ENCODE measurements at places on chromosomes 1 and 21.

- DNase-seq: no peak
Measured at GRCh38 chr1:208538587-208538986, 294.4 kb upstream of the PLXNA2 start.

DNA sequence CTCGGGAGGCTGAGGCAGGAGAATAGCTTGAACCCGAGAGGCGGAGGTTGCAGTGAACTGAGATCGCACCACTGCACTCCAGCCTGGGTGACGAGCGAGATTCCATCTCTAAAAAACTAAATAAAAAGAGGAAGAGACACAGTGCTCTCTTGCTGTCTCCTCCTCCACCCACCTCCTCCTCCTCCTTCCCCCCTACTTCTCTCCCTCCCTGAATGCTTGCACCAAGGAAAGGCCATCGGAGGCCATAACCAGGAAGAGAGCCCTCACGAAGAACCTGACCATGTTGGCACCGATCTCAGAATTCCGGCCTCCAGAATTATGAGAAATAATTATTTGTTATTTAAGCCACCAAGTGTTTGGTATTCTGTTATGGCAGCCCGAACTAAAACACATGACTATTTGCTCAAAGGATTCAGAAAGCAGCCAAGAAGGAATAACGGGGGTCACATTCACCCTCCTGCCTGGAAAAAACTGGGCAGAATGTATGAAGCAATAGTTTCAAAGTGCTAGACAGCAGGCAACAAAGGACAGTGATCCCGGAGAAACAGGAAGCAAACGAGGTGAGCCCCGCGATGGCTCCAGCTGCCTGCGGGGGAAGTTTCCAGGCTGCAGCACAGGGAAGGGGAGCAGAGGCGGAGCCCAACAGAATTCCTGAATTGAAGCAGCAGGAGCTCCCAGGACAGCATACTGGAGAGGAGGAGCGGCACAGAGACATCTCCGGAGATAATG is 35.8 kb downstream of the LDLRAD1 start:
- DNase-seq: peak; percentile 52

- no peak for DNase-seq
Measured at GRCh38 chr1:111615870-111616715, 3.5 kb upstream of the RAP1A start.

GRCh38 chr1:166330096-166330495 is 163.3 kb upstream of the FAM78B start:
- DNase-seq: no peak

- no peak for DNase-seq
Measured at GRCh38 chr1:20158358-20159070, 19.4 kb downstream of the PLA2G2F start.

DNA sequence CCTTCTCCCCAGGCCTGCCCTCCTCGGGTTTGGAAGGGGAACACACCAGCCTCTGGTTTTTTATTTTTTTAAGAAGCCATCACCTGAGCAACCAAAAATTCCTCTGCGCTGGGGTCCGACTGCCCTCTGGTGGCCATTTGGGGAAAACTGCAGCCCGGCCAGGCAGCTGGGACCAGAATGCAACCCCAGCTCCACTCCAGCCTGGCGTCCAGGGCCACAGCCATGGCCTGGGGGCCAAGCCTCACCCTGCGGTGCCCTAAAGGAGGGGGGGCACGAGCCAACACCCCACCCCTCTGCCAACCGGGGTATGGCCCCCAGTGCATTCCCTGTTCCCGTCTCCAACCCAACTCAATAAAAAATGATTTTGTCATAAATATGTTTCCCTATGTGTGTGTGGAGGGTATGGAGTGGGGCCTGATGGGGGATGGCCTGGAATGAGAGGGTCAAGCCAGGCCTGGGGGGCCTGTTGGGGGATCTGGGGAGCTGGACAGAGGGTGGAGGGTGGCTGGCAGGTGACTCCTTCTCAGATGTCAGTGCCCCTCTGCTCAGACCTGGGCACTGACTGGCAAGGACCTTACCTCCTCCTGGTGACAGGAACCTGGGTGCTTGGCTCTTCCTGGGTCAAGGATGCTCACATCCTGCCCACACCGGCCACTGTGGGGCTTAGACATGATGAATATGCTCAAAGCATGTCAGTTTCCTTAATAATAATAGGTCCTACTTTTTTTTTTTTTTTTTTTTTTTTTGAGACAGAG is 3.2 kb downstream of the GPR3 start:
- peak; percentile 35 for DNase-seq

DNA sequence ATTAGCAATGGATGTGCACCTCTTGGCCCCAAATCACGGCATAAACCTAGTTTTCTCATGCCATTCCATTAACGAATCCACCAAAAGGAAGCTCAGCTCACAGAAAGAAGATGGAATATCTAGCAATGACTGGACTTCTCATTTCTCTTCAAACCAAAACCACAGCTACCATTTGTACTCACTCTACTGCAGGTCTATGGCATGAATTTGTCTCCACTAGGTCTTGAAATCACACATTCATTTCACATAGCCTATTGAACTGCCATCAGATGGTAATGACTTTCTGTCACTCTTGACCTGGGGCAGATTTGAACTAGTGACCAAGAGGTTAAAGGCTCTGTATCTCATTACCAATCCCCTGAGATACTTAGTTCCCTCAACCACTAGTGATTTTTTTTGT is 382.7 kb downstream of the DPYD start:
- DNase-seq: no peak

GRCh38 chr21:31558189-31558961 is 101.1 kb upstream of the SOD1 start:
- DNase-seq: peak; percentile 15

DNA sequence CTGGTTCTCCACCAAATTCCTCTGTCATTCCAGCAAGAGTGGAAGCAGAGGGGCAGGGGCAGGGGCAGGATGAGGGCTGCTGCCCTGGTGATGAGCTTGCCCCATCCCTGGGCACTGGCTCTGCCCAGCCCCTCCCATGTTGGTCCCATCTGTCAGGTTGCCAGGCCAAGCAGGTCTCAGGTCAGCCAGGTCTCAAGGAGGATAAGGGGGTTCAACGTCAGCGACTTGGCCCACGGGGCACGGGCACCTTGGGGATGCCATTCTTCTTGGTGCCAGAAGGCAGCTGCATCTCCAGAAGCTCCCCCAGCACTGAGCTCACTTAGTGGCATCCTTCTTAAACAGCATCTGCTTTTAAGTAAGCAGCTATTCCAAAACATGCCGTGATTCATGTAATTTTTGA is 133.1 kb downstream of the AJAP1 start:
- no peak for DNase-seq

- peak; percentile 32 for DNase-seq
Measured at GRCh38 chr1:189431447-189431846, 1046.2 kb downstream of the BRINP3 start.

- peak; percentile 14 for DNase-seq
Measured at GRCh38 chr21:41663805-41664788, 102.8 kb downstream of the RIPK4 start.

GRCh38 chr1:36851595-36851994 is 182.7 kb downstream of the GRIK3 start:
- DNase-seq: no peak

GRCh38 chr1:156406251-156406650 is 37.2 kb downstream of the RHBG start:
- no peak for DNase-seq

GRCh38 chr1:62318756-62319544 is at the start of gene KANK4:
TSS of gene KANK4 (minus strand) at chr1:62319434. CDS start at chr1:62281564, 37,870 bp downstream.
- DNase-seq: no peak

DNA sequence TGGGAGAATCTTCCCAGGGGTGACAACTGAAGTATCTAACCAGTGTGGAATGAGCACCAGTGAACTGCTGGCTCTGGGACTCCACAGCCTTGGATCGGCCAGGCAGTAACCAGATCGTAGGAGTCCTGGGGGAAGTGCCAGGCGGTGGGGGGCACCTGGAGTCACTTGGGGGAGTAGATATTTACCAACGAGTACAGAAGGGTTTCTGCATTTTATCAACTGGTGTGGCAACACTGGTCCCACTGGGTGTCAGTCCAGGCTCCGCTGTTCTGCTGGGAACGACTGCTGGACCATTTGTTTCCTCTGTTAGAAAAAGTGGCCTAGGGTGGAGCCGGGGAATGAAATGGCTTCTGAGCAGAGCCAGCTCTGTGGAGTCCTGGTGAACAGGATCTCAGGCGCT is 14.4 kb downstream of the HEYL start:
- DNase-seq: no peak

DNA sequence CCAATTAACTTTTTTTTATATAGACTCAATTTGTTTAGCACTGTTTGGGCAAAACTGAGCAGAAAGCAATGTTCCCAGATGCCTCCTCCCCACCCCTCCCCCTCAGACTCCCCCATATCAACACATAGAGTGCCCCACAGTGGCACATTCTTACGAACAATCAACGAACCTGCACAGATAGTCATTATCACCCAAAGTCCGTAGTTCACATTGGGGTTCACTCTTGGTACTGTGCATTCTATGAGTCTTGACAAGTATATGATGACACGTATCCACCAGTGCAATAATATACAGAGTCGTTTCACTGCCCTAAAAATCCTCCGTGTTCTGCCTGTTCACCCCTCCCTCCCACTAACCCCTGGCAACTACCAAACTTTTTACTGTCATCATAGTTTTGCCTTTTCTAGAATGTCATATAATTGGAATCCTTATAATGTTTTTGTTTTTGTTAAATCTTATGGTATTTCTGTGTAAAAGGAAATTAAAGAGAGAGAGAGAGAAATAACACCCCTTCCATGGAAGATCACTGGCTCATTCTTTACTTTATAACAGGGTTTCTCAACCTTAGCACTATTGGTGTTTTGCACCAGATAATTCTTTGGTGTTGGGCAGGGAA is 37.2 kb upstream of the HNRNPU start:
- no peak for DNase-seq

DNA sequence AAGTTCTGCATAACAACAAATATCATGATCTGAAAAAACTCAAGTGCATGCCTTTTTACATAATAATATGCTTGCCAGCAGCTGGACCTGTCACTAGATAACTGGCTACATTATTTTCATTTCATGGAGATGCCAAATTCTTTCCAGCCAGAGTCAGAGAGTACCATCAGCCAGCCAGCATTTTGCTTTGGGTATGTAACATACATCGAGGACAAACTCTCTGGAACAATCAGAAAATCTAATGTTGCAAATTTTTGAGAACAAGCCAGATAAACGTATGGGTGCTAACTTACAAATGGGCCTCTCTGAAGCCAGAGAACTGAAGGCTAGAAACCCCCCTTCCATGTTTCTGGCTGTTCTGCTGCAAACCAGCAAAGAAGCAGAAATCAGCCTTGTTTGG is 76.3 kb upstream of the BACE2 start:
- no peak for DNase-seq

DNA sequence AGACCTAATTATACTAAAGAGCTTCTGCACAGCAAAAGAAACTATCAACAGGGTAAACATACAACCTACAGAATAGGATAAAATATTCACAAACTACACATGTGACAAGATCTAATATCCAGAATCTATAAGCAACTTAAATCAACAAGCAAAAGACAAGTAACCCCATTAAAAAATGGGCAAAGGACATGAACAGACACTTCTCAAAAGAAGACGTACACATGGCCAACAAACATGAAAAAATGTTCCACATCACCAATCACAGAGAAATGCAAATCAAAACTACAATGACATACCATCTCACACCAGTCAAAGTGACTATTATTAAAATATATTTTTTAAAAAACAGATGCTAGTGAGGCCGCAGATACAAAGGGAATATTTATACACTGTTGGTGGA is 99.8 kb downstream of the FAF1 start:
- DNase-seq: no peak

- DNase-seq: no peak
Measured at GRCh38 chr1:179924268-179924667, 30.3 kb upstream of the CEP350 start.

- no peak for DNase-seq
Measured at GRCh38 chr21:21158376-21158918, 160.2 kb downstream of the NCAM2 start.

- DNase-seq: peak; percentile 9
Measured at GRCh38 chr1:244963231-244963826, 99.0 kb upstream of the HNRNPU start.

DNA sequence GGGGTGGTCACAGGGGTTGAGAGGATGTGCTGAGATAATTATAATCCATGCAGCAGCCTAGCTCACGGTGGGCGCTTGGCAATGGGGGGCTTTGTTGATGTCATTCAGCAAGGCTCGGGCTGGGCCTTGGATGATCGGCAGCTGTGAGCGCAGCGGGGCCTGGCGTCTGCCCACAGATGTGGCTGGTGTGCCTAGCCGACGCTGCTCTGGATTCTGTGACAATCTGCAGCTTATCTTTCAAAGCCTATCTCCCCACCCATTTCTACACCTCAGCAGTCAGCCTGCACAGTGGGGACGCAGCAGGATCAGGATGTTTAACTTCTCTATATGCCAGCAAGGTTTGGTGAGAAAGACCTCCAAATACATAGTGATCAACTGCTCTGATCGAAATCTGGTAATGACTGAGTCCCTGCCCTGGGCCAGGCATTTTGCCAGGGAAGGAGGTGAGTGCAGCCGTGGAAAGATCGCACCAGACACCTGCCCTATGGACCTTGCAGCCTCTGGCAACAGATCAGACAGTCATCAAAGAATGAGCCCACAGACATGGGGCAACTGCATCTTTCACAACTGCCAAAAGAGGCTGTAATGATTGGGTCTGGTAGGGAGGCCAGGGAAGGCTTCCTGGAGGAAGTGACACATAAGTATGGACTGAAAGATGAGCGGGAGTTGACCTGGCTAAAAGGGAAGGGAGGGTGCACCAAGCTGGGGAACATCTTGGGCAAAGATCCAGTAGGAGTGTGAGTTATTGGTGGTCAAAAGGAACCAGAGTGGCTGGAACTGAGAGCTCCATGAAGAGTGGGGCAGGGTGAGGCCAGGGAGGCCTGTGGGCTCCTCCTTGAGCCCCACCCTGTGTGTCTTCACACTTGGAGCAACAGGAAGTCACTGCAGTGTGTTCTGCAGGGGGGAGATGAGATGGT is 35.3 kb downstream of the EPHB2 start:
- DNase-seq: peak; percentile 85

- DNase-seq: no peak
Measured at GRCh38 chr1:221925947-221926346, 184.1 kb upstream of the DUSP10 start.

- no peak for DNase-seq
Measured at GRCh38 chr1:74423471-74423870, 88.9 kb downstream of the LRRC53 start.

DNA sequence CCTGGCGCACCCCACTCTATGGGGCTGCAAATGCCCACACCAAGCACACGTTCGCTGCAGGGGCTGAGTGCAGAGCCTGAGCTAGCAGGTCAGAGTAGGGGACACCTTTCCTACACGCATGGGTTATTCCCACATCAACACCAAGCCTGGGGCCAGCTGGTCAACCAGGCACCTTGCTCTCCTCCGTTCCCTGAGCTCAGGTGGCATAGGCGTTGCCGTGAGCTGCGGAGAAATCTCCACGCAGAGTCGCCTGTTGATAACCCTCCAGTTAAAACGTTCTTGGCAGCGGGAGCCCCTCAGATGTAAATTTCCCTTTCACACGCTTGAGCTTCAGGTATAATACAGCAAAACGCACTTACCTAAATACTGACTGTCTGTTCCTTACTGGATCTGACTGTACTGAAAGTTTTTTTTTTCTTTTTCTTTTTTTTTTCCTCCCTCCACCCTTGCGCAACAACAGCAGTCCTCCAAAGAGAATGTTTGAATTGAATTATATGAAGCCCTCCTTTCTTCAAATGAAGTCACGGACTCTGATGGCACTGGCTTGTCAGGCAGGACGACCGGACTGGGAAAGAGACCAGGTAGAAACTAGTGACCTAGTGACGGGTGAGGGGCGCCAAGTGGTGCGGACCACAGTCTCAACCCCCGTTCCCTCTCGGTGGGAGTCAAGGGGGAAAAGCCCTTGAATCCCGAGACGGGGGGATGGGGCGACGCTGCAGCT is 2.1 kb downstream of the BRINP3 start:
- DNase-seq: peak; percentile 2

All from fibroblast of lung (primary cell).